PC-3 (cell line): ENCODE measurements at places on chromosomes 6 and 20. TPM values are rescaled to one million over a fixed set of nuclear protein-coding genes. Genes with fewer than 3 reads are reported as not detected.

Gene COL9A3
- total RNA-seq, result 14.3 and 17.7 TPM in 2 replicates

DNA sequence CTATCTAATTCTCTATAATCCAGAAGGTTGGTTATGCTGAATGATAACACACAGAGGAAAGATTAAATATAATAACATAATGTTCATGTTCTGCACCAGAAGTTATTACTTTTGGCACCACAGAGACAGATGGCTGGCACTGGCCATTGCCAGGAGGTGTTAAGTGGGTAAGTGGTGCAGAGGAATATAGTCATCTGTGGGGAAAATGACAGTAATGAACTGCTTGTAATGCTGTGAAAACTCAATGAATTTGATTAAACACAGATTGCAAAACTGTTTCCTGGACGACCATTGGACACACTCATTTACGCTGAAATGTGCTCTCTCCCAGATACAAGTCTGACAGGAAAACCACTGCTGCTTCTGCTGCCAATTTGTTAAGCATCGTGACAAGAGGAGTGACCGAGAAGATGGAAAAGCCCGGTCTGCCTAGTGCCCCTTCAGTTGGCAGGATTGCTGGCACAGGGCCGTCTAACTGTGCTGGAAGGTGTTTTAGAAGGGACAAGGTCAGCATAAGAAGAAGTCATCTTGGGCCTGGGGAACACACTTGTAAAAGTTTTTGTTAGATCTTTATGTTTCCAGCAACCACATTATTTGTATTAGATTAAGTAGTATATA lies 567.4 kb downstream of the CBLN4 start:
- H3K4me3 ChIP-seq, result no peak overlapping the region
- no peak for DNase-seq
- H3K4me1 ChIP-seq, result no peaks in the 10 kb centered on the region
- H3K36me3 ChIP-seq, result no peaks in the 10 kb centered on the region
- no peak overlapping the region for H3K27ac ChIP-seq

DNA sequence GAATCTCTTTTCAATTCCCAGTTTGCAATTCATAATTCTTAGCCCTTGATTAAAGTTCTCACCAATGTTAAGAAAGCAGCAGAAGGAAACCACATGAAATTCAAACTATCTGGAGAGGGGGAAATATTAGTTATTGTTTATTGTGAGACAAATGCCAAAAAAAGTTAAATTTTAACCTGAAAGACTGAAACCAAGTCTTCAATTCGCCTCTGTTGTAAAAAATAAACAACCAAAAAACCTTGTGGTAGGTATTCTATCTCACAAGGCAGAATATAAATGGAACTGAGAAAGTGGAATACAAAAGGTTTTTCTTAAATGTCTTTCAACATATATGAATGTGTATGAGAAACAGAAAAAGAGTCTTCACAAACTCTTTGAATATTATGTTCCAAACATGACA lies 24.8 kb downstream of the TMX4 start:
- 0 out of 2 replicates have a peak, but pooled peaks cover 5% of the 10 kb centered on the region for H3K36me3 ChIP-seq
- H3K27me3 ChIP-seq, result no peaks in the 10 kb centered on the region
- DNase-seq, result no peak
- no peak overlapping the region for H3K4me3 ChIP-seq

GRCh38 chr6:125110056-125110455 lies 43.5 kb upstream of the TPD52L1 start:
- DNase-seq, result no peak
- H3K27me3 ChIP-seq, result no peaks in the 10 kb centered on the region
- no peak overlapping the region for H3K27ac ChIP-seq

Gene TXLNB
- total RNA-seq, result 0.22 TPM in 1 of 2 replicates, not detected in the other

Gene RREB1
- 26.0 and 31.8 TPM in 2 replicates for total RNA-seq

Gene PPP1R14C
- total RNA-seq, result 1.1 and 3.0 TPM in 2 replicates

DNA sequence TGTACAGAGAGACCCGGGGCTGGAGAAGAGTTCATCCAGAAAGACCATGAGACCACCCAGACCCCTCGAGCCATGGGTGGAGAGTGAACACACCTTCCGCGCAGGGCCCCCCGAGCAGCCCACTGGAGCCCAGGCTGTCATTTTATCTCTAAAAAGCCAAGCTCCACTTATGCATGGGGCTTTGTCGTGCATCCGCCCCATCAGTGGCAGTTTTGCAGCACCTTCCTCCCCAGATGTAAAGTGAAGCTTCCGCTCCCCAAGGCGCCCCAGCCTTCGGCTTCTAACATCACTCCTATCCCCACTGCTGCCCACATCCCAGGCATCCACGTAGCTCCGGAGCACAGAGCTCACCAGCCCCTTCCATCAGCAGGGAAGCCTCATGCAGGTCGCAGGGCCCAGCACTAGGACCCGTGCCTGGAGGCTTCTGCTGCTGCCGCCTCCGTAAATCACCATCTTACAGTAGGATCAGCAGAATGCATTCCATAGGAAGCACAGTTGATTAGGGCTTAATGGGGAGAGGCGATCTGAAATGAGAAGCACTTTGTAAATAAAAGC lies 301.1 kb downstream of the TAF4 start:
- H3K4me1 ChIP-seq, result no peaks in the 10 kb centered on the region
- H3K27me3 ChIP-seq, result peaks cover 86% of the 10 kb centered on the region
- H3K4me3 ChIP-seq, result no peak overlapping the region
- no peaks in the 10 kb centered on the region for H3K36me3 ChIP-seq
- H3K27ac ChIP-seq, result no peak overlapping the region
- no peak for DNase-seq

DNA sequence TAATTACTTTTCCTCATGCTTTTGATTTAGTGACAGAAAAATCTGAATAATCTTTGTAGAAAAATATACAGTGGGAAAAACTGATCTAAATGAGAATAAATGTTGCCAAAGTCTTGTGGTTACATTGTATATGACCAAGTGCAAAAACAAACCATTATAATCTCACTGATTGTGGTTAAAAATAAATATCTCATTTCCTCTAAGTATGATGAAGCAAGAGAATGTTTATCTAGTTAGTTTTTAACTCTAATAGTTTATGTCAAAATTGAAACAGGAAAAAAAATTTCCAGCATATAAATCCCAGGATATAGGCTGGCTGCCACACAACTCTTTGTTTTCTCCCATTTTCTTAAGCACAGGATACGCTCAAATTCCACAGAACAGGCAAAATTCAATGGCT lies 392.7 kb upstream of the ID4 start:
- no peak overlapping the region for H3K4me3 ChIP-seq
- no peaks in the 10 kb centered on the region for H3K27me3 ChIP-seq
- peaks cover 18% of the 10 kb centered on the region for H3K4me1 ChIP-seq
- H3K27ac ChIP-seq, result no peak overlapping the region
- no peaks in the 10 kb centered on the region for H3K36me3 ChIP-seq

- H3K27me3 ChIP-seq, result no peaks in the 10 kb centered on the region
- peak overlapping the region; percentile 17 for H3K27ac ChIP-seq
- peaks cover 48% of the 10 kb centered on the region for H3K4me1 ChIP-seq
- no peak overlapping the region; the same call in 1 of the 2 replicates for H3K4me3 ChIP-seq
Observed at GRCh38 chr20:49287555-49288249, 9.8 kb upstream of the ZNFX1 start.

DNA sequence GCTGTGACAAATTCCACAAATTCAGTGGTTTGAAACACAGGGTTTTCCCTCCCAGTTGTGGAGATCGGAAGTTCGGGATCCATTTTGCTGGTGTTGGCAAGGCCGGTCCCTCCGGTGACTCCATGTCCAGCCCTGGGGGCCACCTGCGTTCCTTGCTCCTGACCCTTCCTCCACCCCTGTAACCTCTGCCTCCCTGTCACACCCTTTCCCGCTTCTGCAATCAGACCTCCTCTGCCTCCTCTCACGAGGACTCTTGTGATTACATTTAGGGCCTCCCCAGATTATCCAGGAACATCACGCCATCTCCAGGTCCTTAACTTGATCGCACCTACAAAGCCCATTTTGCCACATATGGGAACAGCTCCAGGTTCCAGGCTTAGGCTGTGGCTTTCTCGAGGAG lies 12.5 kb downstream of the RPS6KA2 start:
- no peaks in the 10 kb centered on the region for H3K36me3 ChIP-seq
- H3K27me3 ChIP-seq, result no peaks in the 10 kb centered on the region
- no peak overlapping the region for H3K27ac ChIP-seq

Gene OR12D3
- total RNA-seq, result not detected in 2 replicates

GRCh38 chr6:14717307-14717706 lies 528.6 kb upstream of the JARID2 start:
- H3K27me3 ChIP-seq, result no peaks in the 10 kb centered on the region
- no peaks in the 10 kb centered on the region for H3K36me3 ChIP-seq
- H3K4me1 ChIP-seq, result peaks cover 22% of the 10 kb centered on the region
- no peak overlapping the region for H3K27ac ChIP-seq
- no peak overlapping the region for H3K4me3 ChIP-seq

DNA sequence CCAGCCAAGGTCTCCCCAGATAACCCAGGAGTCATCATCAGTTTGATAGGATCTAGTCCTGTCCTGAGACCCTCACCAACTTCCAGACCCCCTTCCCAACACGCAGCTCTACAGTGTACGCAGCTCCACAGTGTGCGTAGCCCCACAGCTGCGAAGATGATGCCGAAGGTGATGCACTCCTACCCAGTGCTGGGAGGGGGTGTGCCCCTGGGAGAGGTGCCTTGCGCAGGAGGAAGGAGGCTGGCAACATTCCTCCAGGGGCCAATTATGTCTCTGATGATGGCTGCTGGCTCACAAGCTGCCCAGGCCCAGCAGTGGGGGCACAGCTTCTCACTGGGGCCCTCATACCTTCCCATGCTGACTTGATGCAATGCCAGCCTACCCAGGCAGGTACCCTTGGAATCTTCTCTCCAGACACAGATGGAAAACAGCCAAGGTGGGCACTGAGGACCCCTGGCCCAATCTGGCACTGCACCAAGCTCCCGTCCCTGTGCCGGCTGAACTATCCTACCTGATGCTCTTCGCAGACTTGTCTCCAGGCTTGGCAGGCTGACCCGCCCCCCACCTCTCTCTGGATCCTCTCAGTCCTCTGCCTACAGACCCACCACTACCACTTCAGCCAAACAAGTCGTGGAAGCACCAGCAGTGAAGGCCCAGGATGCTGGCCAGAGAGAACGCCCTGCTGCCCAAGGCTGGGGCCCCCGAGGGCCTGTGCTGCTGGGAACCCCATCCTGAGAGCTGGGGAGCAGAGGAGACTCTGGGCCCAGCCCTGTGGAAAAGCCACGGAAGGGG lies 1.4 kb downstream of the ZNF512B start:
- no peak overlapping the region for H3K27ac ChIP-seq
- peak overlapping the region; percentile 84 for H3K4me3 ChIP-seq
- no peaks in the 10 kb centered on the region for H3K27me3 ChIP-seq

Gene IL17A
- not detected in 2 replicates for total RNA-seq

- no peaks in the 10 kb centered on the region; the same call in 1 of the 2 replicates for H3K36me3 ChIP-seq
- no peaks in the 10 kb centered on the region for H3K27me3 ChIP-seq
- H3K27ac ChIP-seq, result peak overlapping the region; percentile 90
Observed at GRCh38 chr6:79375635-79376337, 141.3 kb upstream of the HMGN3 start.

DNA sequence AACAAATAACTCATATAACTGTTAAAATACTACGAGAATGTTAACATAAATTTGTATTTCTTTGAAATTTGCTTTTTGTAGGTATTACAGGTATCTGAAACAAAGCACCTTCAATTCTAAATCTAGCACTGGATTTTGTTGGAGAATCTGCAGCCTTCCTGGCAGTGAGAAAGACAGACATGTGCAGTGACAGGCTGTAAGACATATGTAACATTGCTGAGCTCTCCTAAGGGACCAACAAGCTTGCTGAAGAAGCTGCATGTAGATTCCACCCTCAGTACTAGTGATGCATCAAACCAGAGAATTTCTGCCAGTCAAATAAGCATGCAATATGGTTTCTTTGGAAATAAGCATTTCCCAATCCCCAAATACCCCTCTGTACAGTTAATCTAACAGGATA lies 20.5 kb upstream of the KIAA1586 start:
- H3K27ac ChIP-seq, result no peak overlapping the region
- no peak overlapping the region for H3K4me3 ChIP-seq
- H3K27me3 ChIP-seq, result no peaks in the 10 kb centered on the region
- H3K36me3 ChIP-seq, result no peaks in the 10 kb centered on the region
- H3K4me1 ChIP-seq, result peaks cover 29% of the 10 kb centered on the region

DNA sequence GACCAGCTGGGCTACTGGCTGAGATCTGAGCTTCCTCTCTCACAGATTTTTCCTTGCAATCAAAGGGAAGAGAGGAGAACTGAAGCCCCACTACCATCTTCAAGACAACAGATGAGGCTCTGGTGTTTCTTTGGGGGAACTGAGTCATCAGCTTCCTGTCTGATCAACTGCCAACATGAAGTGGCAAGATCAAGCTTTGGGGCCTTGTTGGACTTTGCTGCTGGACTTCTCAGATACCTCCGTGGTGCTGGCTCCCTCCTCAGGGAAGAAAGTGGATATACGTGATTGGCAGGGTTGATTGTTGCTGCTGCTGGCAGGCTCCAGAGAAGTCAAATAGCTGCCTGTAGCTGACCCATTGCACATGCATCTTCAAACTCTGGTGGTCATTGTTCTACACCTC lies 3.6 kb upstream of the TOX2 start:
- H3K4me3 ChIP-seq, result no peak overlapping the region
- peak; percentile 62 for DNase-seq
- H3K36me3 ChIP-seq, result peaks cover 4% of the 10 kb centered on the region; the same call in 1 of the 2 replicates
- peaks cover 16% of the 10 kb centered on the region for H3K27me3 ChIP-seq
- H3K4me1 ChIP-seq, result peaks cover 7% of the 10 kb centered on the region; the same call in 1 of the 2 replicates
- H3K27ac ChIP-seq, result no peak overlapping the region

- H3K36me3 ChIP-seq, result no peaks in the 10 kb centered on the region
- no peak for DNase-seq
- no peak overlapping the region for H3K4me3 ChIP-seq
- H3K4me1 ChIP-seq, result peaks cover 13% of the 10 kb centered on the region
- no peaks in the 10 kb centered on the region for H3K27me3 ChIP-seq
- H3K27ac ChIP-seq, result no peak overlapping the region
Observed at GRCh38 chr6:42786525-42786985, 4.7 kb downstream of the BICRAL start.

- H3K4me3 ChIP-seq, result no peak overlapping the region
- H3K27ac ChIP-seq, result no peak overlapping the region
- H3K4me1 ChIP-seq, result no peaks in the 10 kb centered on the region
- no peak for DNase-seq
- no peaks in the 10 kb centered on the region for H3K36me3 ChIP-seq
- H3K27me3 ChIP-seq, result no peaks in the 10 kb centered on the region
Observed at GRCh38 chr6:150324044-150324443, 44.8 kb upstream of the IYD start.

GRCh38 chr6:44481760-44482159 lies 94.3 kb downstream of the CDC5L start:
- H3K36me3 ChIP-seq, result no peaks in the 10 kb centered on the region
- DNase-seq, result no peak

- no peak overlapping the region for H3K27ac ChIP-seq
- DNase-seq, result no peak
- no peaks in the 10 kb centered on the region for H3K27me3 ChIP-seq
- H3K4me3 ChIP-seq, result no peak overlapping the region
- H3K4me1 ChIP-seq, result peaks cover 13% of the 10 kb centered on the region
- H3K36me3 ChIP-seq, result no peaks in the 10 kb centered on the region
Observed at GRCh38 chr20:64077541-64077875, 1.8 kb downstream of the RGS19 start.

Gene HMGCLL1
- total RNA-seq, result not detected in 2 replicates

- no peaks in the 10 kb centered on the region for H3K36me3 ChIP-seq
- no peak overlapping the region for H3K4me3 ChIP-seq
- peaks cover 32% of the 10 kb centered on the region for H3K4me1 ChIP-seq
- no peaks in the 10 kb centered on the region for H3K27me3 ChIP-seq
- H3K27ac ChIP-seq, result peak overlapping the region; percentile 54
Observed at GRCh38 chr6:82954356-82954755, 111.3 kb downstream of the UBE3D start.

- no peaks in the 10 kb centered on the region for H3K36me3 ChIP-seq
- no peaks in the 10 kb centered on the region for H3K27me3 ChIP-seq
- H3K4me1 ChIP-seq, result peaks cover 11% of the 10 kb centered on the region
Observed at GRCh38 chr6:150301846-150302519, 66.8 kb upstream of the IYD start.
